ENCODE measurements at places on chromosomes 5 and 9.

GRCh38 chr9:137366445-137366810, 56.5 kb downstream of the EXD3 start:
- DNase-seq: no peak

DNA sequence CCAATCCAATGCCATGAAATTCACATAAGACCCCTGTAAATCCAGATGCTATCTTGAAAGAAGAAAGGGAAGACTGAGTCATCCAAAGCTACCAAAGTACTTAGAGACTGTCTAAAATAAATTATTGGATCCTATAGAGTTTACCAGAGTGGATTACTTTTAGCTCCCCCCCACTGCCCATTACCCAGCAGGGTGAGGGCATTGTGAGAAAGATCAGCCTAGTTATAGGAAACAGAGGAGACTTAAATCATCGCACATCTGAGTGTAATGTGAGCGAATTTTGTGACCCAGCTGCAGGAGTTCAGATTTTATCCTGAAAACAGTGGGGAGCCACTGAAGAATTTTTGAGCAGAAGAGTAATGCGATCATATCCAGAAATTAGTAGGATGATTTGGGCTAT, 1.6 kb upstream of the ENHO start:
- DNase-seq: no peak

- DNase-seq: no peak
Measured at GRCh38 chr5:35026280-35026840, 21.4 kb downstream of the AGXT2 start.

GRCh38 chr5:132184588-132184987, 43.1 kb downstream of the P4HA2 start:
- no peak for DNase-seq

- DNase-seq: no peak
Measured at GRCh38 chr5:68843624-68844364, 250.0 kb upstream of the SLC30A5 start.

DNA sequence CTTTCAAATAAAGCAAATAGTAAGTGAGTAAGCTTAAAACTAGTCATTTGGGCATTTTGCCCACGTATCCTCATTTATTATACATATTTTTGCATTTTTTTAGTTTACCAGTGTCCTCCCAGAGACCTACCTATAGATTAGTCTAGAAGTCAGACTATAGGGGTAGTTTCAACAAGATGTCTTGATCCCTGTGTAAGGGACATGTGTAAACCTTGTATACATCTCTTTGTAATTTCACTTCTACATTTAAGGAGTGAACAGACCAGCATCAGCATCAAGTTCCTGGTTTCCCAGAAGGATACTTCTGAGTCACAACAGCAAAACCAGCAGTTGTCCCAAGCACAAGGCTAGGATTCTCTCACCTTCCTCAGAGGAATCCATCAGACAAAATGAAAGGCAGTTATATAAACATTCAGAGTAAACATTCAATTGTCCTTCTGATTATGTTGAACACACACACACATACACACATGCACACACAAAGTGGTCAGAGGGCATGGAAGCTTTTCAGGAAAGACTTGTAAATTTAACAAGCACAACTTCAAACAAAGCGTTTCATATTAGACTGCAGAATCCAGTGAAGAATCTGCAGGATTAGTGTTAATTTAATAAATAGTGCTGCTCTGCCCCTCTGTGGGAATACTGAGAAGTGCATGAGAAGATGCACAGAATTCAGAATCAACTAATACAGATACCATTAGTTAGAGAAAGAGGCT, 55.4 kb downstream of the HINT1 start:
- DNase-seq: peak; percentile 64

- DNase-seq: peak; percentile 34
Measured at GRCh38 chr9:109974143-109974917, 194.3 kb downstream of the PALM2AKAP2 start.

DNA sequence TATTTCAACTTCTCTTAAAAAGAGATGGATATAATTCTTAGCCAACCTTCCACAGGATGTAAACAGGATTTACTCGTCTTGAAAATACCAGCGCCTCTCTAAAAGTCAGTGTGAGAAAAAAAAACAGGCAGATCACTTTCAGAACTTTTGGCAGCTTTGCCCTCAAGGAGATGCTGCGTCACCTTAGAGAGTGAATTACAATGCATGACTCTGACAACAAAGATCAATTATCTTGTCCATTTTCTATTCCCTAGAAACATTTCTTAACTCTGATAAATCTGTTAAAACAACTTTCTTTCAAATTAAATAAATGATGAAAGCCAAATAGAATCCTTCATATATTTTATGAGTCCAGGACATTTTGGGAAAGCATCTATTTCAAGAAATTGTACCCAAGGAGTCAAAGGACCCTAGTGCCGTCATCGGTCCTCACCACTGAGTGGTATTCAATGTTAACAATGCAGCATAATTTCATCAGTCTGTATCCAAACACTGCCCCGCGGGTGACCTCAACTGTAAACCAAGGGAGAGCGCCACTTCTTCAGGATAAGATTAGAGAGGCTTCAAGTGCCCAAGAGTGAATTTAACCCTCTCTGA, 536.0 kb downstream of the PDE4D start:
- no peak for DNase-seq

DNA sequence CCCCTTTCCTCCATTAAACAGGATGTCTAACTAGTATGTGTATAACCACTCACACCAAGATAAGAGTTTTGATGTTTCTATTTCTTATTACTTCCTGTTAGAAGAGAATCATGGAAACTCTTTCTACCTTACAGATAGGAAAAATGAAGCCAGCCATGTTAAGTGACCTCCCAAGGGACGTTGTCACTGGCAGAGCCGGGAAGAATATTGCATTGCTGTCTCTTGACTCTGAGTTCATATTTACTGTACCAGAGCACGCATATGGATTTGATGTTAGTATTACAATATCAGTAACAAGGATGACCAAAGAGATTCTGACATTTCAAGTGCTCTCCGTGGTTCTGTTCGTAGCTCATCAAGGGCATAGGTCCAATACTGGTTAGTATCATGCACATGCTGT, 12.5 kb upstream of the C5orf63 start:
- DNase-seq: no peak

- no peak for DNase-seq
Measured at GRCh38 chr5:58458141-58458742, 1.6 kb downstream of the PLK2 start.

GRCh38 chr9:122477346-122477745, 380 bp downstream of the OR1J1 start:
- no peak for DNase-seq

GRCh38 chr5:36680066-36680465, 73.7 kb downstream of the SLC1A3 start:
- DNase-seq: no peak

DNA sequence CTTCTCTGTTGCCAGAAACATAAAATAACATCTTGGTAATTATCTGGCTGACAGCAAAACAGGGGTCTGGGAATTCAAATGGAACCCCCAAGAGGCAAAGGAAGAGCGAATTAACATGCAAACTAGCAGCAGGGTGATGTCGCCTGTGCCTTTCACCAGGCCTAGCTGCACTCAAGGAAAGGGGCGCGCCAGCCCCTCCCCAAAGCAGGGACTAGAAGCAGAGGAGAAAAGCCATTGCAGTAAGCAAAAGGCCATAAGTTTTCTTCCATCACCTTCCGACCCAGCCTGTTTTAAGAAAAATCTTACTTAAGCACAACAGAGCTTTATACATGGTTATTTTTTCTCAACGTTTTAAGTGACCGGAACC, 539 bp downstream of the POC5 start:
- DNase-seq: no peak

DNA sequence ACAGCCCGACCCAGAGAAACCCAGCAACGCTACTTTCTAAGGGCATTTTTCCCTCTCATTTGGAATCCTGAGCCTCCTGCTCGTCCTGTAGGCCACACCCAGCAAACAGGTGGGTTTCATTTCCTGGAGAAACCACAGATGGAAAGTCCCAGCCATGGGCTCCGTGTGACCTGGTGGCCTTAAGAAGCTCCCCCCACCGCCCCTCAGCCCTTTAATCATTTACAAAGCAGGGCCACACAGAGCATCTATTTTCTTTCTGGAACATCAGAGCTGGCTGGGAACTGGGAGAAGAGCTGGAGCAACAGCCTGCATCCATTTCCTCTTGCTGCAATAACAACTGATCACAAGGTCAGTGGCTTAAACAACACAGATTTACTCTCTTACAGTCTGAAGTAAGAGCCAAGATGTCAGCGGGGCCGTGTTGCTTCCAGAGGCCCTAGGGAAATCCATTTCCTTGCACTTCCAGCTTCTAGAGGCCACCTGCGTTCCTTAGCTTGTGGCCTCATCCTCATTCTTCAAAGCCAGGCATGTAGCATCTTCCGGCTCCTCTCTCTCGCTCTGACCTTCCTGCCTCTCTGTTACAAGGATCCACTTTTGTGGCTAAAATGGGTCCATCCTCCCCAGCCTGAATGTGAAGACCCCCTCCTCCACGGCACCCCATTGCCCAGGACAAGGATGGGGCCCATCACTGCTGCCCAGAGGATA, 40.5 kb downstream of the C9orf50 start:
- DNase-seq: no peak

GRCh38 chr5:58080573-58080972, 379.3 kb downstream of the PLK2 start:
- DNase-seq: no peak

- DNase-seq: no peak
Measured at GRCh38 chr9:123655681-123656423, 274.1 kb downstream of the DENND1A start.

GRCh38 chr9:13149454-13149853, 130.0 kb downstream of the MPDZ start:
- no peak for DNase-seq

- DNase-seq: no peak
Measured at GRCh38 chr9:126146254-126147145, 180.1 kb upstream of the MVB12B start.

- peak; percentile 15 for DNase-seq
Measured at GRCh38 chr5:135977375-135977928, 22.7 kb upstream of the LECT2 start.

GRCh38 chr5:80703747-80704146, 49.0 kb upstream of the DHFR start:
- DNase-seq: no peak

DNA sequence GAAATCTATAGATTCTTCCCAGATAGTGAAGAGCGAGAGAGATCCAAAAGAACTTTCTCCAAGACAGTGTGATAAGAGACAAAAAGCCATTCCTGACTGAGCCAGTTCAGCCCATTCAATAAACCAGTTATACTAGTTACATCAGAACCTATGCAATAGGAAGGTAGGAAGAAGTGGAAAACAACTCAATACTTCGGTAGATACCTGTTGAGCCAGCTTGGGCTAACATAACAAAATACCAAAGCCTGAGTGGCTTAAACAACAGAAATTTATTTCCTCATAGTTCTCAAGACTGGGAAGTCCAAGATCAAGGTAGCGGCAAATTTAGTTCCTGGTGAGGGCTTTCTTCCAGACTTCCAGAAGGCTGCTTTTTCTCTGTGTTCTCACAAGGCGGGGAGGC, 214.5 kb upstream of the GRAMD2B start:
- no peak for DNase-seq

GRCh38 chr5:172832383-172833315, 1.4 kb upstream of the ERGIC1 start:
- DNase-seq: no peak

GRCh38 chr5:15598294-15598902, 98.4 kb downstream of the FBXL7 start:
- DNase-seq: no peak

DNA sequence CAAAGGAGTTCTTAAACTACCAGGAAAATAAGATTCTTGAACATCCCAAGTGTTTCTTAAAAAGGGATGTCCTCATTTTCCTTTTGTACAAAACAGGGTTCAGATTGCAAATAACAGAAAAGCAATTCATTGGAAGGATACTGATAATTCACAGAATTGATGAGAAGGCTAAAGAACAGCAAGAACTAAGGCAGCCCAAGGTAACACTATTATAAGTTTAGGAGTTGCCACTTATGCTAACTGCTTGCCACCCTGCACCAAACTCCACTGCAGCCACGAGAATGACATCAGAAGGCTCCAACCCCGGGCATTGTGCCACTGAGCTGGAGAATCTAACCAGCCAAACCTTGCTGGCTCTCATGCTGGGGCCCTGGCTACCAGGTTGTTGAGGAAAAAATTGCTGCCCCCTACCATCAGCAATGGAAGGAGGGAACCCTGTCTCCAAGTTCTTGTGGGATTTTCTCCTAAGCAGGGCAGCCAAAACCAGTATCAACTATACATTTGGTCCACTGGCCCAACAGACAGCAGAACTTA, 123.4 kb downstream of the ARL15 start:
- no peak for DNase-seq

- no peak for DNase-seq
Measured at GRCh38 chr5:22699319-22699718, 153.8 kb downstream of the CDH12 start.

GRCh38 chr9:115525111-115526058, 407.4 kb upstream of the TNC start:
- no peak for DNase-seq

DNA sequence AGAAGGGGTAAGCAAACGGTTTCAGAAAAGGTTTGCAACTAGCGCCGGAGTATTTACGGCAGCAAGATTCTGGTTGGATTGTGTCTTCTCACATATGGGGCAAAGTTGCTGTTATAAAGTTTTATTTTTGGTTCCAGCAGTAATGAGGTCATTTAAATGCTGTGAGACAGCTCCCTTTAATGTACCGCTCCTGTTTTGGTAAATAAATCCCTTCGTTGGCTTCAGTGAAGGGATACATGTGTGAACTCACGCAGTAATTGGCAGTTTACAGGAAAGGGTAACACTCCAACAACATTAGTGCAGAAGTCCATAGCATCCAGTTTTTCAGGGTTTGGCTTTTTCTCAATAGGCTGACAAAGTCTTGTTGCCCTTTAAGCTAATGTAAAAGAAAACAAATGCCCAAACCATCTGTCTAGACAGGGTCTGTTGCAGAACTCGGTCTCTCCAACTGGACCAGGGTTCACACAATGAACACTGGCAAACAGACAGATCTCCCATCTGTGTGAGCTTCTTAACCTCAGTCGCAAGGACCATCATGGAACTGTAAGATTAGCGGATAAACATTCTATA, 184.0 kb downstream of the GOLPH3 start:
- DNase-seq: no peak

- DNase-seq: no peak
Measured at GRCh38 chr9:80954521-80954920, 734.8 kb downstream of the TLE1 start.

GRCh38 chr5:168836603-168837231, 257.5 kb upstream of the PANK3 start:
- no peak for DNase-seq

- DNase-seq: no peak
Measured at GRCh38 chr9:93112116-93112863, 16.3 kb downstream of the CARD19 start.

DNA sequence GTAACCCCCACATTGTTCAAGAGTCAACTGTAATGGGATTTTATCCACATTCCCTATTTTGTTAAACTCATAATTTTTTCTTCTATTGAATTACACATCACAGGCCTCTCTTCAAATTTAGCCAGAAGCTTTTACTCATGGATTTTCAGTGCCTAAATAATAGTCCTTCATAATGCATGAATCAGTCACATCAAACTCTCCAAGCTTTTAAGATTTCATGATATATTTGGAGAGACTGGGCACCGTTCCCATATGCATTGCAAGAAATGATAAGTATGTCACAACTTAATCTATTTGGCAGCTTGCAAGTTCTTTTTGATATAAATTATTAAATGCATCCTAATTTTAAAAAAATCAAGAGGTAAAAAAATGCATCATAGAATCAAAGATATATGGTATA, 465.9 kb downstream of the DMAC1 start:
- DNase-seq: no peak

- peak; percentile 23 for DNase-seq
Measured at GRCh38 chr9:77944556-77945243, 86.9 kb downstream of the GNAQ start.
